NCI-H1105 (cell line): ENCODE measurements at places on chromosomes 11 and 22.

GRCh38 chr11:102572554-102573220 lies 42.1 kb upstream of the MMP7 start:
- DNase-seq, result no peak

GRCh38 chr22:38347181-38347943 lies 30.1 kb upstream of the CSNK1E start:
- DNase-seq, result no peak

- DNase-seq, result no peak
Measured at GRCh38 chr11:111019871-111020670, 225.5 kb upstream of the POU2AF2 start.

- DNase-seq, result no peak
Measured at GRCh38 chr11:131819865-131820264, 449.4 kb downstream of the NTM start.

- DNase-seq, result no peak
Measured at GRCh38 chr11:127619946-127620345, 619.4 kb upstream of the KIRREL3 start.

DNA sequence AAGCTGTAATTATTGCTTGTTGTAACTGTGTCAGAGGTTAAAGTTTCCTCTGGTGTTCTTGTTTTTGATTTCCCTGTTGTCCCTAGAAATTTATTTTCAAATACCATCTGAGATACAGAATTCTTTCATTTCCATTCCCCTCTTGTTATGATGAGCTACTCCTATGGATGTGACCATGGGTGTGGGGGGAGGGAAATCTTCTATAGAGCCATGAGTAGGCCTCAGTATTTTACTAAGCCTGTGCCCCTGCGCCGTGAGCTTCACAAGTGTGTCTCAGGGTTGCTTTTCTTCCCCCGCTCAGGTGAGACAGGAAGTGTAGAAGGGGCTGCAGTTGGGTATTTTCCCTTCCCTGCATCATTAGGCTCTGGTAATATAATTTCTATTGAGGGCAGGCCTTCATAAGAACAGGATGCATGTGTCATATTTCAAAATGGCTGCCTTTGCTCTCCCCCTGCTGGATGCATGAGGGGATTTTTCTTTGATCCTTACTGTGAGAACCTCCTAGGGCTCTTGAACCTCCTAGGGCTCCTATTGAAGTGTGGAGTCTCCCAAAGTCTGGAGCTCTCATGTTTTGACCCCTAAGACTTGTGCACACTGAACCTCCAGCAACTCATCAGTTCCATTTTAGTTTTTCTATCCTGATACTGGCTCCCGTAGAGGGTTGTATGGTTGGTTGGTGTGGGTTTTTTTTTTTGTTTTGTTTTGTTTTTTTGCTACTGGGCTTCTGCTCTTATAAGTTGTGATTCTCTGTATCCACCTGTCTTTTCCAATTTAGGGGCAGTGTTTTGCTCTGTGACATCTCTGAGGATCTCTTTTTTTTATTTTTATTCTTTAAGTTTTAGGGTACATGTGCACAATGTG lies 658.2 kb downstream of the NTM start:
- DNase-seq, result peak; percentile 74

- DNase-seq, result no peak
Measured at GRCh38 chr11:114282488-114282887, 13.7 kb upstream of the NNMT start.

DNA sequence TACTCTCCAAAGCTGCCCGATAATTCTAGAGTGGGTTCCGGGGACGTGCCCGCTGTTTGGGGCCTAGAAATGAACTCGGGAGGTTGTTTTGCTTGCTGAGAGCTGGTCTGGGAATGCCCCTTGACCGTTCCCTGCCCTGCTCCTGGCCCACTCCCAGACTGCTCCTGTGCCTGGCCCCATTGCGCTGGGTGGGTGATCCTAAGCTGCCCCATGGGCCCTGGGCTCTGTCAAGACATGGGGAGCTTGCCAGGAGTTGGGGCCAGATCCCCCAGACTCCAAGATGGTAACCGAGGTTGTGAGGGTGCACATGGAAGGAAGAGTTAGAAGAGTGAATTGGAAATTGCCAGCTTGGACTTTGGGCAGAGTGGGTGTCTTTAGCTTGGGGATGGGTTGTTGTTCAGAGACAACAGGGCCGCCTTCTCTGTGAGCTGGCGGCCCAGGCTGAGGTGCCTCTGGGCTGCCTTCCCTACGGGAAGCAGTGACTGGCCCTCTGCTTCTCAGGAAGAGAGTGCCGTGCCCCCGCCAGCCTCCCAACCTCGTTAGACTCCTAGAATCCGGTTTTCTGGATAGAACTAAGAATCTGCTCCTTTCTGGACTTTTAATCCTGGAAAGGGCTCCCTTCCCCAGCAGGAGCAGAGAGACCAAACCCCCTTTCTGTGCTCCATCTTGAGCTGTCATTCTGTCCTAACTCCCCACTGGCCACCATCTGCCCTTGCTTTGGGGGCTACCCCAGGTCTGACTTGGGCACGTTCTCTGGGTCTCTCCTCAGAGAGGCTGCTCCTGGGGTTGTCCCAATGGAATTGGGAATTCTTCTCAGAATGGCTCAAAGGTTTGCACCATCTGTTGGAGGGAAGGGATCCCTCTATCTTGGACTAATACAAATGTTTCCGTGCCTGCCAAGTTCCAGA lies 1.8 kb downstream of the ST3GAL4 start:
- DNase-seq, result no peak

GRCh38 chr11:122103726-122104125 lies 12.3 kb downstream of the BLID start:
- no peak for DNase-seq

GRCh38 chr22:25564320-25564978 lies at the start of gene GRK3:
Gene GRK3, plus strand, starts transcription at chr22:25564675. Its CDS starts 366 bp downstream, at chr22:25565041.
- peak; percentile 41 for DNase-seq

DNA sequence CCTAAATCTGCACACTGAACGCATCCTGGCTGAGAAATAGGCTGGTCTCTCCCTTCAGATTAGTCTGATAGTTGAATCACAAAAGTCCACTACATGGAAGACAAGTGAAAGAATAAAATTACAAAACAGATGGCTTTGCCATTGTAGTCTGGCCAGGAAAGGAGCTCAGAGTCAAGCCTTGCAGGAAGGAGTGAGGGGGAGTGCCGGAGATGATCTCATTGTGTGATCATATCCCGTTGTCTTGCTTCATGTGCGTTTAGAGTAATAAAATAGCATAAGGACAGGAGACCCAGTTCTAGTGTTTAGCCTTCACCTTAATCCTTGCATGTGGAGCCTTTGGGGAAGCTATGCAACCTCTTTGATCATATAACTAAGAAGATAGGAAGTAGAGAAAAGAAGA lies 666.7 kb upstream of the RAG2 start:
- no peak for DNase-seq

- no peak for DNase-seq
Measured at GRCh38 chr22:27270818-27271510, 530.6 kb downstream of the MN1 start.

DNA sequence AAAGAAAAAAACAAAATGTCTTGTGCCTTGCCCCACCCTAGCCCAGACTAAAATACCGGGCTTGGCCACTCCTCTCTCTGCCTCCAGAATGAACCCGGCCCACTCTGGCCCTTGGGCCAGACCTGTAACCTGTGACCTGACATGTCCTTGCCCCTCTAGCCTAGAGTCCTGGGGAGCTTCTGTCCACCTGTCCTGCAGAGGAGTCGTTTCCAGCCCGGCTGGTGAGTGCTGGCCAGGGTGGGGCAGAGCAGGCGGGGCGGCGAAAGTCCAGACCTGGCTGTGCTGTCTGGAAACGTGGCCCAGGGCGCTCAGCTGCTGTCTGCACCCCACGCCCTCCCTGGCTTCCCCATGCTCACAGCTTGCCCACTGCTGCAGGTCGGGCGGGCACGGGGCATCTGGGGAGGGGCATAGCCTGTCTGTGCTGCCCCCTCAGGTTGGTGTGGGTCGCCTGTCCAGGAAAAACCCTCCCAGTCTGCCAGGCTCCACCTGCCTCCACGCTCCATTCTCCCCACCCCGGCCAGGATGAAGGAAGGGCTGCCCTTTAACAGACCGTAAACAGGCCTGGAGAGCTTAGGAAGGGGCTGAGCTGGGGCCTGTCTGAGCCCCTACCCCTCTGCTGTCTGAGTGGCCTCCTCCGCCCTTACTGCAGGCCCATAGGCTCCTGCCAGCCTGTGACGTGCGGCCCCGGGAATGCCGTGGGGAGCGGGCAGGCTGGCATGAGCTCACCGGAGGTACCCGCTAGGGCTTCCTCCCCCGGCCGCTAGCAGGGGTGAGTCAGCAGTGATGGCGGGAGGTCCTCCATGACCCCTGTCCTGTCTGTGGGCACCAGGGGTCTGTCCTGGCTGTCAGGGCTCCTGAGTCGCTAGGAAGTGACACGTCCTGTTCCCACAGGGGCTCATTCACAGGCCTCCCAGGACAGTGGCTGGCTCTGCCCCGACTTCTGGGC lies 1.9 kb downstream of the CD151 start:
- DNase-seq, result no peak

DNA sequence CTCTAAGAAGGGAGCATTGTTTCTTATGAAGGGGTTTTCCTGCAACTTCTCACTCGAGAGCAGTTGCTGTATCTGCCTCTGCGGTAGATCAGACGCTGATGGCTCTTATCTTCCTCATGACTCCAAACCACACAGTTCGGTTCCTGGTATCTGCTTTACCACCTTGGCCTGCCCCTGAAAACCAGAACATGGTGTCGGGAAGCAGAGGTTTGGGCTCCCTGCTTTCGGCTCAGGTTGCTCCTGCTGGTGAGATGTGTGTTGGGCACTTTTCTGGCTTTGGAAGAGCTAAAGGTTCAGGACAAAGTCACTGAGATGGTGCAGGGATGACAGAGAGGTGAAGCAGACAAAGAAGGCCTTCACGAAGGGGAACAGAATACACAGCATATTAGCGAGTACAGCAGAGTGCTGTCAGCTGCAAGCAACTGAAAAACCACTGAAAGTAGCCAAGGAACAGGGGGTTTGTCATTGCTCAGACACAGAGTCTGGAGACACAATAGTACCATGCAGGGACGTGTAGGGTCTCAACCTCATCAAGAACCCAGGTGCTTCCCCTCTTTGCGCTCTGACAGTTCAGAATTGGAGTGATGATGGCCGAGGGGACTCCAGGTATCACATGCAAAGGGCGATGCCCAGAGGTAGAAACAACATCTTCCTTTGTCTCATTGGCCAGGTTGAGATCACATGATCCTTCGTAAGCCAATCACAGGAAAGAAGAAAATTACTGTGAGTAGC lies 11.9 kb upstream of the CSF2RB start:
- DNase-seq, result no peak
